ENCODE measurements at places on chromosomes 3 and 15.

DNA sequence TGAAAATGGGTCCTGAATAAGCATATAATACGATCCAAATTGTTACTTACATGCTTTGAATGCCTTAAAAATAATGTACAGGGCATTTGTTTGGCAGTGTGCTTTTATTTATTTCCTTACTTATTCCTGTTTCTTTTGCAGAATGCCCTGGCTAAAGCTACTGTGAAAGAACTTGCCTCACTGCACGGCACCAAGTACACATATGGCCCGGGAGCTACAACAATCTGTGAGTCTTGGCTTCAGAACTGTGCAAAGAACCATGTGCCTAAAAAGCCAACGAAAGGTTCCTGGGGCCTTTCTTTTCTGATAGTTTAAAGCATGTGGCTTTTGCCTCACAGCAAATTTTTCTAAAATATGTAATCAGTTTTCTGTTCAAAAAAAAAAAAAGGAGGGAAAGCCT is 7.8 kb upstream of the CPA3 start:
- no peak for DNase-seq

DNA sequence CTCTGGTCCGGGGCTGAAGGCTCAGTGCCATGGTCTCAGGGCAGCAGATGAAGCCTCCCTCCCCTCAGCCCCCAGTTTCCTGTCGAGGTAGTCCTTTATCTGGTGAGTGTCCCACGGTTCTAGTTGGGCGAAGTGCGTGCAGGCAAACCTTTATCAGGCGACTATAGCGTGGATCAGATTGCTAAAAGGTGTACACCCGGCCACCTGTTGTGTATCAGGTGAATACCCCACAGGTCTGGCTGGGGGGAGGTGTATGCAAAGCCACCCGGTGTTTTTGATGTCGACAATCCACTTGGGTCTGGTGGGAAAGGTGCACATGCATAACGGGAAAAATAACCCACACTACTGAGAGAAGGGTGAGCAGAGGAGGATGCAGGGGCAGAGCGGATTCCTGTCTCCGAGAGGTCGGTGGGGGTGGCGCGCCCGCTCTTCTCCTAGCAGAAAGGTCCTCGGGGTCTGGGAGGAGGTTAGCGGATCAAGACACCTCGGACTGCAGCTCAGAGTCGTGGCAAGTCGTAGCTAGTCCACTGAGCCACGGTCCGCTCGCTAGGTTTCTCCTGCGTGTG is 507 bp downstream of the SLC12A6 start:
- DNase-seq: peak; percentile 28

- peak; percentile 53 for DNase-seq
Observed at GRCh38 chr15:45179221-45179985, 8.4 kb downstream of the SHF start.

DNA sequence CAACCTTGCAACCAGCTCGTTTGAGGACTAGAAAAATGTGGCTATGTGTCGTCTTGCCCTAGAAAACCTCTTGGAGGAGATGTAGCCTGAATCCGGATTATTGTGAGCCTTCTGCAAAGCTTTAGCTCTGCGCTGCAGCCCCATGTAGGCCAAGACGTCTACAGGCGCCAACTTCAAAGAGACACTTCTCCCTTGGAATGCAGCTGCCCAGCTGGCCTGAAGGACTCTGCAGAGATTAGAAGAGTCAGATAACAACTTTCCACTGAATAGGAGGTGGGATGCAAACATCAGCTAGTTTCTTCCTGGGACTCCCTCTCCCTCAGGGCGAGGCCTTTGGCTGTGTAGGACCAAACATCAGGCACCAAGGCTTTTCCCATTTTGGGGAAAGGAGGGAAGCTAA is 356.5 kb upstream of the IL12A start:
- DNase-seq: no peak

Data from KBM-7 (cell line).